ENCODE measurements at places on chromosomes 6 and 20.
A peak's percentile ranks its signal among the peaks of the same experiment; 100 is the strongest.

- no peak for DNase-seq
Observed at GRCh38 chr6:80454197-80454596, 347.7 kb downstream of the BCKDHB start.

DNA sequence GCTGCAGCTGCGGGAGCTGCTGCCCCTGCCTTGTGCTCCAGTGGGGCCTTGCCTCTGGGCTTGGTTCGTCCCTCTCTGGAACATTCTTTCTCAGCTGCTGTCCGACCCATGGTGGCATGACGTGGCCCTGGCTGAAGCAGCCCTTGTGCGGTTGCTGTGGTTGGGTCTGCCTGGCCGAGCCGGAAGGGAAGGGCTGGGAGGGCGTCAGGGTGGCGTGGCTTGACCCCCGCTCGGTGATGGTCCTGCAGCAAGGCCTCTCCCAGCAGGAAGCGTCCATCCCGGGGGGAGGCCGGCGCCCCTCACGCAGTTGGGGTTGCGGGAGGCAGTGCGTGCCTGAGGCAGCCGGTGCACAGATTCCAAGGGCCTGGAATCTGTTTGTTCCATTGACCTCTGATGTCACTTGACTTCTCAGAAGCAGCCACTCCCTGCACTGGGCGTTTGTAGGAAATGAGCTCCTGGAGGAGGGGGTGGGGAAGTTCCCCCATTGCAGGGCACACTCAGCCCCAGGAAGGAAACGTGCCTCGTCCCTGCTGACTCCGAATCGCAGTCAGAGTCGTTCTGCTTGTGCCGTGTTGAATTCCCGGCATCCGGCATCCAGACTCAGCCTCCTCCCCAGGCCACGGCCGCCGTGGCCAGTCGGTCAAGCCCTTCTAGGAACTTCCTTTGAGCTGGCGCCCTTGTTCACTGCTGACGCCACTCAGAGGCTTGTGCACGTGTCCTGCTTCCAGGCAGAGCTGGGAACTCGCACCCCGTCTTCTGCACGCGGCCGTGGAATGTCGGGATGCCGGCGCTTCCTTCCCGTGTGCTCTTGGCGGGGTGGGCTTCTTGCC, 9.7 kb upstream of the TNFRSF6B start:
- peak; percentile 35 for DNase-seq

GRCh38 chr6:166611631-166612030, 15.4 kb downstream of the RPS6KA2 start:
- DNase-seq, result no peak

DNA sequence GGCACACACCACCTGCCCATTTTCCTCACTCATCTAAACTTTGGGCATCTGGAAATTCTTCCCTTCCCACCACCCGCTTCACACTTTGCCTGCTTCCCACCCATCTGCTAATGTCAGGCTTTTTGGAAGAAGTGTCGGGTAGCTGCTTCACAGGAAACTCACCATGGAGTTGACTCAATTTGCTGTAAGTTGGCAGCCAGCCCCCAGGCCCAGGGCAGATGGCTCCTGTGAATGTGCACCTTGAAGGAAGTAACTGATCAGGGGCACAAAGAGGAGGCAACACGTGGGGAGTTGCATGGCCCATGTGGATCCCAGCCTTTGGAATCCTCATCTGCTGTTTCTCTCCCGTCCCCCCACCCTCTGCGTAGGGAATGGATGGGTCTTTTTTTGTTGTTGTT, 87.3 kb downstream of the PPP1R14C start:
- DNase-seq, result no peak

- DNase-seq, result no peak
Observed at GRCh38 chr20:33175123-33175522, 7.2 kb downstream of the BPIFA2 start.

- DNase-seq, result no peak
Observed at GRCh38 chr6:116513224-116513875, 1.9 kb downstream of the CALHM5 start.

DNA sequence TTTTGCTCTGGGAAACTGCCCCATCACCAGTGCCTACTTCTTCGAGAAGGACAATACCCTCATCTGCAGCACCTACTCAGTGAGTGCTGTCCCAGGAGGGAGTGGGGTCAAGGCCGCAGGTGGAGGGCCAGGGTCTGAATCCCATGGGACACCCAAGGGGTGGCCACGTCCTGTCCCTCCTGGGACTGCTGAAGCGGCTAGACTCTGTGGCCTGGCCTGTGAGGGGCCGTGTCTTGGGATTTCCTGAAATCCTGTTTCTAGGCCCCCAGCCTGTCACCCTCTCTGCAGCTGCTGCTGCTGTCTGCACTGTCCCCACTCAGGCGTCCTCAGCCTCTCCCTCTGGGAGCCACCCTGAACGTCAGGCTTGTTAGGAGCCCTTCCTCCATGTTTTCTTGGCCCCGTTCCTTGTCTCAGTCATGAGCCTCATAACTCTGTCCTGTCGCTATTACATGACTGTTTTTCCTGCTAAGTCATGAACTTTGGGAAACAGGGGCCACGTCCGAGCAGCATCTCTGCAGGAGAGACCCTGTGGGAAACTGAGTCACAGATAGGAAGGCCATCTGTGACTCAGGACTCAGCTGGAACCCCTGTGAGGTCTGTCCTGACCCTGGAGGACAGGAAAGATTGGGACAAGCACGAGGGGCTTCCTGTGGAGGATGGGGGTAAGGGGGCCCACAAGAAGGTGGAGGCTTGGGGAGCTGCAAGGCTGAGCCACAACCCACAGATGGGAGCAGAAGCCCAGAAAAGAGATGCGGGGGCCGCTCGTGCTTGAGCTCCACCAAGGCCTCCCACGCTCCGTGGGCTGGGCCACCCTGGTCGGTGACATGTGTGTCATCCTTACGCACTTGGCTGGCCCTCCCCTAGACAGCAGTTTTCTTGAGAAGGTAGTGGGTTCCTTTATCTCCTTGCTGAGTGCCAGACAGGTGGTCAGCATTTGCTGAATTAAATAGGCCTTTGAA, 49.9 kb downstream of the EFCAB8 start:
- DNase-seq, result no peak

All from stimulated activated CD4-positive, alpha-beta T cell treated with anti-CD3 and anti-CD28 coated beads, Interleukin-1b, Interleukin-23, amount 100 ng/mL, for 1 hour (primary cell).